ENCODE measurements at places on chromosomes 7 and 10.

DNA sequence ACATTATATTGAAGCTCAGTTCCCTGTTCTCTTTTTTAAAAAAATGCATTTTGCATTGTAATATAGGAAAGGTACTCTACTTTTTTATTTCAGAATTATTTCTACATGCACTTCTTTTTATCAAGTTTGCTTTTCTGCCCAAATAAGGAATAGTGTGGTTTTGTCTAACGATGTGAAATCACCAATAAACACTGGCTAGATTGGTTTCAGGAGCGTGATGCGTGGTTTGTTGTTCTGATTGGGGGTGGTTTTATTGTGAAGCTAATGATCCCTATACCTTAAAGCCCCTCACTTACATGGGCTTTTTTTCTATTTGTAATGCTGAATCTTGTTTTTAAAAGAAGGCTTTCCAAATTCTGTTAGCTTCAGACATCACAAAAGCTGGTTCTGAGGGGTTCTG, 17.6 kb downstream of the ENTPD7 start:
- H3K27me3 ChIP-seq, result no peaks in the 10 kb centered on the region
- no peak for DNase-seq
- no peak overlapping the region for H3K27ac ChIP-seq
- H3K4me3 ChIP-seq, result no peak overlapping the region
- peaks cover 64% of the 10 kb centered on the region for H3K36me3 ChIP-seq
- H3K4me1 ChIP-seq, result peaks cover 13% of the 10 kb centered on the region

DNA sequence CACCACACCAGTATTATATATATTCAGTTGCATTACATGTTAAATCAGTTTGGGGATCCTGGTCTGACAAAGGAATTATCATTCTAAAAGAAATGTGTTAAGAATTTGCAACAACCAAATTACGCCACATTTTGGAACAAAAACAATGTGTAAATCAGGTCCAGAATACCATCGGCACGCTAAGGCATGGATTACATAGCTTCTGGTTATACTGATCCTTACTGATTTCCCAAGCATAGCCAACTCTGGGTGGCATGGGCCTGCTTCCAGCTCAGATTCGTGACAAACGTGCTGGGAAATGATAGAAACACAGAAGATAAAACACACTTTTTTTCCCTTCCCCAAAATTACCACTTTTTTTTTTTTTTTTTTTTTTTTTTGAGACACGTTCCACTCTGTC, 660.0 kb downstream of the SORCS1 start:
- H3K27me3 ChIP-seq, result no peaks in the 10 kb centered on the region
- no peaks in the 10 kb centered on the region for H3K36me3 ChIP-seq
- no peak for DNase-seq
- peaks cover 60% of the 10 kb centered on the region for H3K4me1 ChIP-seq
- no peak overlapping the region for H3K4me3 ChIP-seq

DNA sequence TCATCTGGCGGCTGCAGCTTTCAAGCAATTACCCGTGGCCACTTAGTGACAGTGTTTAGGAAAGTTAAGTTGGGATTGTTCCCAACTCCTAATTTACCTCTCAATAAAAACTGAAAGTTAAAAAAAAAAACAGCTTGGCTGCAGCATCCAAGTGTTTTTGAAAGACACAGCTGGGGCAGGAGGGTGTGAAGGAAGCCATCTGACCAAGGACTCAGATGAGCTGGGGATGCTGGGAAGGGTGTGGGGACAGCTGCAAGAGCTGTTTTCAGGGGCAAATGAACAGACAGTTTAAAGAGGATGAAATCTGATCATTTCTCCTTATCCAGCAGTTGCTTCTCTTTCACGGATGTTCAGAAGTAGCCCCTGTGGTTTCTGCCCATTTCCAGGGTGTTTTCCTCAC, 129.2 kb upstream of the CDCA7L start:
- no peaks in the 10 kb centered on the region for H3K4me1 ChIP-seq
- no peaks in the 10 kb centered on the region for H3K27me3 ChIP-seq
- DNase-seq, result no peak
- no peak overlapping the region for H3K27ac ChIP-seq
- H3K36me3 ChIP-seq, result no peaks in the 10 kb centered on the region
- H3K4me3 ChIP-seq, result no peak overlapping the region

DNA sequence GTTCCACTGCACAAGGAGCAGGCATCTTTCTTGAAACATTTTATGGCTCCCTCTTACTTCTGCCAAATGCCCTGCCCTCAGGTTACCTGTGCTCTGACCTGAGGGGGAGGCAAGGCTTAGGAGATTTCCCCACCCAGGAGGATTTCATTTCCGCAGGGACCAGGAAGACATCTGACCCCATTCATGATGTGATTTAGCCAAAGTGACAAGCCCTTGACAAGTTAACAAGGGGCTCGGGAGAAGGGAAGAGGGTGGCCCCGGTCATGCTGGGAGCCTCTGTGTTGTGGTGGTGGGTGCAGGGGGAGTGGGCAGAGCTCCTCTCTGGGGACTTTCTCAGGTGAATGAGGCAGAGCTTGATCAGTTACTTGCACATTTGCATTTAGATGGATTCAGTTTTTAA, 18.9 kb downstream of the GIMAP5 start:
- H3K27me3 ChIP-seq, result peaks cover 14% of the 10 kb centered on the region
- no peaks in the 10 kb centered on the region for H3K36me3 ChIP-seq

DNA sequence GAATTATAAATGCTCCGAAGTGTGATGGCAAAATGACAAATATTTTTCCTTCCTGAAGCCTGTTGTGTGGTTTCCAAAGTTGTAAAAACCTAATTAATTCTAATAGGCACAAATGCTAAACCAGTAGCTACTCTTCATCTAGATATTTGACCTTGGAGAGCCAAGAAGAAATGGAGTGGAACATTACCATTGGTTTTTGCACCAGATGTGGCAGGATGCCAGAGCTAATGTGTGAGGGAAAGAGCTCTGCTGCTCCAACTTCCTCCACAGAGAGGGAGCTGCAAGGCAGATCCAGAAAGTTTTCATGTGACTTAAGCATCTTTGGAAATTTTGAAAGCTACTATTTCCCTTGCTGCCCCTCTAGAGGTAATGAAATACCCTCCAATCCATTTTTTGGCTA, 65.1 kb upstream of the HPS1 start:
- H3K27ac ChIP-seq, result no peak overlapping the region
- H3K4me3 ChIP-seq, result no peak overlapping the region
- no peak for DNase-seq

DNA sequence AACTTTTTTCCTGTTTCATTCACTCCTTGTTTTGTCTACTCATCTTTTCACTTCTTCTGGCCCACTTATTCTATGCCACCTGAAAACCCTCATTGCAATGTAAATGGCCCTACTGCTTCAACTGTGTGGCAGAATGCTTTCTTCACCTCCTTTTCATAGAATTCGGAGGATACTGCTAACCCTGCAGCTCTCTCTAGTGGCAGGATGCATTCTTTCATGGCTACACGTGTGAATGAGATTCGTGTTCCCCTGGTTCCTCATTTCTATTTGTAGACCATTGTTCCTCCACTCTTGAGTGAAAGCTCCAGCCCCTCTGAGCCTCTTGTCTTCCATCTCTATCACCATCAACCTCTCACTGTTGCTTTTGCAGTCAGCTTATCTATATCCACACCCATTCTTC, 20.9 kb upstream of the CYP26C1 start:
- no peaks in the 10 kb centered on the region for H3K36me3 ChIP-seq
- H3K4me1 ChIP-seq, result peaks cover 3% of the 10 kb centered on the region
- H3K27ac ChIP-seq, result no peak overlapping the region
- DNase-seq, result no peak
- no peaks in the 10 kb centered on the region for H3K27me3 ChIP-seq
- no peak overlapping the region for H3K4me3 ChIP-seq

DNA sequence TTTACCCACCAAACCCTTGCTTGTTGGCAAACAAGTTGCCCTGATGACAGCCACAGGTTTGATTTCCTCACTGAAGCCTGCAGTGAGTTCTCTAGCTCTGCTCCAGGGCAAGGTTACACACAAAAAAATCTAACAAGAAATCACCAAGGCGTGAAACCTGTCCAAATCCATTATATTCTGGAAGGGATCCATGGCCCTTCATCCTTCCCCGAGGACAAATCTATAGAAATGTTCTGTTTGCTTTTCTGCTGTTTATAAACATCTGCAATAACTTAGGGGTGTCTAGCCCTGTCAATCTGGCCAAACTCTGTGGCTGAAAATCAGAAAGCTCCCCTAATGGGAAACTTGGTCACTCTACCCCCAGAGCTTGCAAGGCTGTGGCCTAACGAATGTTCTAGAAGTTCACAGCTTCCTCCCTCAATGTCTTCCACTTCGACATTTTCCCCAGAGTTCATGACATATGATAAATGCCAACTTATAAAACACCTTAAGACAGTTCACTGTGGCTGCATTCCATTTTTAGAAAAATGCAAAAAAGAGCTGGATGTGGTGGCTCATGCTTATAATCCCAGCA, 164.5 kb downstream of the PRPF18 start:
- H3K27ac ChIP-seq, result no peak overlapping the region
- peaks cover 4% of the 10 kb centered on the region for H3K4me1 ChIP-seq
- H3K27me3 ChIP-seq, result no peaks in the 10 kb centered on the region
- no peaks in the 10 kb centered on the region for H3K36me3 ChIP-seq
- DNase-seq, result no peak

DNA sequence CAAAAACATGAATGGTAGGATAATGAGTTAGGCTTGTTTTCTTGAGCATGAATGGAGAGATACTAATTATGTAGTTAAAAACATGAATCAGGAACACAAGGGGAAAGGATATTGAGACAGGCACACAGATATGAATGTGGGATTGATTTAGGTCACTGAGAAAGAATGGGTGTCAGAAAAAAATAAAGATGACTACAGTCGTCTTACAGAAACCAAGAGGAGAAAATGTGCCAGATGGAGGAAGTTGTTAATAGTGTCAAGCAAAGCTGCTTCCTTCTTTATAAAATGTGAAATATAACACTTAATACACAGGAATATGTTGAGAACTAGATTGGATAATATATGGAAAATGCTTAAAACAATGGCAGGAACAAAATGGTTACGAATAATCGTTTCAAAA, 173.3 kb upstream of the BET1 start:
- no peak overlapping the region for H3K4me3 ChIP-seq
- no peak overlapping the region for H3K27ac ChIP-seq
- H3K4me1 ChIP-seq, result peaks cover 5% of the 10 kb centered on the region
- H3K36me3 ChIP-seq, result no peaks in the 10 kb centered on the region
- no peaks in the 10 kb centered on the region for H3K27me3 ChIP-seq

- H3K4me1 ChIP-seq, result no peaks in the 10 kb centered on the region
- H3K36me3 ChIP-seq, result no peaks in the 10 kb centered on the region
- no peaks in the 10 kb centered on the region for H3K27me3 ChIP-seq
Observed at GRCh38 chr7:88299126-88299525, 7.6 kb downstream of the STEAP4 start.

DNA sequence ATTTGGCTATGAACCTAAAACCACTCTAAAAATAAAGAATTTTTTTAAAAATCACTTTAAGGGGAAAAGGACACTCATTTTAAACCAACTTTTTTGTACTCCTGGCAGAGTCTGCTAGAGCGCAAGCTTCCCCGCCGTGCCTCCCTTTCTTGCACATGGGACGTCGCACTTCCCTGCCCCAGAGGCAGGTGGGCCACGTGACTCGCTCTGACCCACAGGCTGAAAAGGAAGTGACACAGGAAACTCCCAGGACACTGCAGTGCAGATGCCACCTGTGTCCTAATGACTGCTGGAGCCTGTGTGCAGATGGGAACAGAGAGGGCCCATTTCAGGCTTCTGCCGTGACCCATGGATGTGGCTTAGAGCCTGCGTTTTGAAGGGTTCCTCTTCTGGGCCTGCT, 142.1 kb upstream of the LANCL2 start:
- no peak for DNase-seq
- no peak overlapping the region for H3K4me3 ChIP-seq
- H3K27me3 ChIP-seq, result peaks cover 11% of the 10 kb centered on the region
- H3K36me3 ChIP-seq, result no peaks in the 10 kb centered on the region
- no peaks in the 10 kb centered on the region for H3K4me1 ChIP-seq
- no peak overlapping the region for H3K27ac ChIP-seq
